NCI-H1105 (cell line): ENCODE measurements at places on chromosomes 2 and 18.
A peak's percentile ranks its signal among the peaks of the same experiment; 100 is the strongest.

DNA sequence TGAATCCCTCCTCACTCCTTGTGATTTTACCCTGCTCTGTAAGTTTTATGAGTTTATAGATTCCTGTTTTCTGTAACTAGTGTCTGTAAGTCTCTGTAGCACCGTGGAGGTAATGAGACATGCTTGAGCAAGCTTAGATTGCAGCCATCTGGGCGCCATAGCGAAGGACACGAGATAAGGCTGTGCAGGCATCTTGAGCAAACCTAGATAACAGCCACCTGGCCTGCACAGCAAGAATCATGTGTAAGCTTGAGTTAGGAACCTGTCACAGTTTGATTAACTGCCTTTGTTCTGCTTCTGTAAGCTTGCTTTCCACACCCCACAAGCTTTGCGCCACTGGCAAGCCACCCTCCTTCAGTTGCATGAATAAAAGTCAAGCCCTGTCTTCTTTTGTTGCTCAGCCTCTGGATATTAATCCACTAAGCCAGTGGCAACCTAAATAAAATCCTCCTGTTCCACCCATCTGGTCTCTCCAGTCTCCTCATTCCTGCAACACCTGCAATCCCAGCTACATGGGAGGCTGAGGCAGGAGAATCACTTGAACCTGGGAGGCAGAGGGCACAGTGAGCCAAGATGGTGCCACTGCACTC, 270.6 kb upstream of the RGPD4 start:
- DNase-seq, result no peak

GRCh38 chr2:203730076-203730729, 23.8 kb downstream of the CD28 start:
- DNase-seq, result no peak

GRCh38 chr2:181575650-181576025, 81.3 kb downstream of the CERKL start:
- DNase-seq, result no peak

GRCh38 chr18:48124857-48125626, 194.6 kb upstream of the SMAD2 start:
- DNase-seq, result no peak

GRCh38 chr2:100938031-100939026, 63.8 kb upstream of the RPL31 start:
- DNase-seq, result no peak

- no peak for DNase-seq
Observed at GRCh38 chr2:148560496-148560895, 84.1 kb upstream of the EPC2 start.

- DNase-seq, result no peak
Observed at GRCh38 chr2:180978903-180979748, 1.3 kb upstream of the UBE2E3 start.

GRCh38 chr18:36539674-36540231, 242.2 kb downstream of the FHOD3 start:
- no peak for DNase-seq

DNA sequence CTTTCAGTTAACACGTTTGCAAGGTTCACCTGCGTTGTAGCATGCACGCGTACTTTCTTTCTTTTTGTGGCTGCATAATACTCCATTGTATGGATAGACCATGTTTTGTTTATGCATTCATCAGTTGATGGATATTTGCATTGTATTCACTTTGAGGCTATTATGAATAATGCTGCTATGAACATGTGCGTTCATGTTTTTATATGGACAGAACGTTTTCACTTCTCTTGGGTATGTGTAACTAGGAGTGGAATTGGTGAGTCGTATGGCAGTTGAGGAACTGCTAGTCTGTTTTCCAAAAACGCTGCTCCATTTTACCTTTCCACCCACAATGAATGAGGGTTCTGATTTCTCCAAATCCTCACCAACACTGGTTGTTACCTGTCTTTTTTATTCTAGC, 244.3 kb downstream of the GLI2 start:
- DNase-seq, result no peak

- DNase-seq, result no peak
Observed at GRCh38 chr2:3279236-3279960, 98.2 kb downstream of the EIPR1 start.

DNA sequence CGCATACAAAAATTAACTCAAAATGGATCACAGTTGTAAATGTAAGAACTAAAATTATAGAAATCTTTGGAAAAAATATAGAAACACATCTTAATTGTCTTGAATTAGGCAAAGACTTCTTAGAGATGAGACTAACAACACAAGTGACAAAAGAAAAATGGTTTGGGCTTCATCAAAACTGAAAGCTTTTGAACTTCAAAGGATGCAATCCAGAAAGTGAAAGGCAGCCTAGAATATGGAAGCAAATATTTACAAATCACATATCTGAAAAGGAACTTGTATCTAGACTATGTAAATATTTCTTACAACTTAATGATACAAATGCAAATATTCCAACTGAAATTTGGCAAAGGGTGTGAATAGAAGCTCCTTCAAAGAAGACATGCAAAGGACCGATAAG, 582.8 kb upstream of the ZEB2 start:
- DNase-seq, result no peak

DNA sequence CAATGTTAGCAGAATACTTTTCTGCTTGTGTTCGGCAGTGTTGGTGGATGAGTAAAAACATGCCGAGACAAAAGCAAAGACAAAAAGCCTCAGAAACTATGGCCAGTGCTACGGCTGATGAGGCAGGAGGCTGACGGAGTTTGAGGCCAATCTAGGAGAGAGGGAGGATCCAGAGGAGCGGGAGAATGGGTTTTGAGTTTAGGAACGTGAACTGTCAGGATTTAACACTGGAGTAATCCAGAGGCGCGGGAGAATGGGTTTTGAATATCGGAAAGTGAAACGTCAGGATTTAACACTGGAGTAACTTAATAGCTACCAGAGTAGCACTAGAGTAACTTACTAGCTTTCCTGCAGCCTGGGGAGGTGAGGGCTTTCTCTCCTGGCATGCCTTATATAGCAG, 37.4 kb downstream of the LYPD6B start:
- DNase-seq, result no peak

DNA sequence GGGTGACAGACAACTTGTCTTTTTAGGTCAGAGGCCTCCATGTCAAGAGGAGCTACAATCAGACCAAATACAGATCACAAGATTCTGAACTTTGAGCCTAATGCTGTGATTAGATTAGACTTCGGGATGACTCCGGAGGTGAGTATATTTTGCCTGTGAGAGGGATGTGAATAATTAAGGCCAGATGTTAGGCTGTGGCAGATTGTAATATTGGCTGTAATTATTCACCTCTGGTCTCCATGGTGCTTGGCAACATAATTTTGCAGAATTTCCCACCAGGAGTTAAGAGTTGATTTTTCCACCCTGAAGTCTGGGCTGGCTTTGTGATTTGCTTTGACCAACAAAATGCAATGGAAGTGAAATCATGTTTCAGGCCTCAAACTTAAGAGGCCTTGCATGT, 108.2 kb upstream of the CWC22 start:
- no peak for DNase-seq

GRCh38 chr2:121480826-121481225, 49.9 kb upstream of the RNU4ATAC start:
- peak; percentile 56 for DNase-seq
